Dorsolateral prefrontal cortex (tissue), 122 donors: ENCODE measurements at places on chromosomes 2 and 18. TPM values are rescaled to one million over a fixed set of nuclear protein-coding genes. Genes with fewer than 3 reads are reported as not detected.

- DNase-seq = no peak
Observed at GRCh38 chr2:18824325-18824790, 235.0 kb upstream of the NT5C1B start.

The OSBPL6 gene
- total RNA-seq = 38.5 TPM

DNA sequence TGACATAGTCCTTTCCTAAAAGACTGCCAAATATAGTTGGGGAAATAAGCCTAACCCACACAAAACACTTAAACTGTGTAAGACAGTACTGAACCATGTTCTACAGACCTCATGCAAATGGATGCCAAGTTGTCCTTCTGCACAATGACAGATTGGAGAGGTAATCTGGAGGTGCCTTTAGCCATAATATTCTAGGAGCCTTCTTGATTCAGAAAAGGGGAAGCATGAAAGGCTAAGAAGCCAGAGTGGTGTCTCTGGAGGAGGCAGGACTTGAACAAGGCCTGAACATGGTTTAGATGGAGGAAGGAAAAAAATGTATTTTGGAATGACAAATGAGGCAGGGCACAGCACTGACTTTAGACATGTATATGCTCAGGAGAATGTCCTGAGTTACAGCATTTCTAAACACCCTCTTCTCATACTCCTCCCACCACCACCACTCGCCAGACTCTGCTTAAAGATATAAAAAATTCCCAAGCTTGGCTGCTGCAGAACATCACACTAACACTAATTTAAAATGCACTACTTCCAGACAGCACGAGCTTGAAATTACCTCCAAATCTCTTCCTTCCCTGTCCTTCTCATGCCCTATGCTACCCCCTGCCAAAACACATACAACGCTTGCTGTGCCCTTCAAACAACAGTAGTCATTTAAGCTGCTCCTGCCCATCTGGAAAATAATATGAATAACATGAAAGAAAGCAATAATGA lies 110.4 kb downstream of the ANKRD44 start:
- no peak for DNase-seq

GRCh38 chr2:9329497-9329896 lies 93.8 kb downstream of the ITGB1BP1 start:
- DNase-seq = no peak

DNA sequence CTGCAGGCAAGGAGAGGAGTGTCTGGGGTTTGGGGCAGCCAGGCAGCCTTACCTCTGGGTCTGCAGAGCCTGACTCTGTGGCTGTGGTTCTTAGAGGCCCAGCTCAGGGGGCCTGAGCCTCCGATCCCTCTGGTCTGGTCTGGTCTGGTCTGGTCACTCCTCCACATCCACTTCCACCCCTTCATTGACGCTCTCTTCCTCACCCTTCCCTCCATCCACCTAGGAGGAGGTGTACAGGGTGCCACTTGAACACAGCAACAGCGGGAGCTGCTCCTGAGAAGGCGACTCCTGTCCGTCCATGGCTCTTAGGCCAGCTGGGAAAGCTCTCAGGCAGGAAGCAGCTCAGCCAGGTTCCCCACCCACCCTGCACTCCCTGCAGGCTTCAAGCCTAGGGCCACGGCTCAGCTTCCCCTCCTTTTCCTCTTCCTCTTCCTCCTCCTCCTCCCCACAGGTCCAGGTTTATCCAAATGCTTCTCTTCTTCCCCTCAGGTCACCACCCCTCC lies 16.9 kb downstream of the GPR55 start:
- no peak for DNase-seq

- DNase-seq = no peak
Observed at GRCh38 chr2:203240491-203240890, 1.7 kb downstream of the CYP20A1 start.

The TCF7L1 gene
- total RNA-seq = 2.9 TPM

DNA sequence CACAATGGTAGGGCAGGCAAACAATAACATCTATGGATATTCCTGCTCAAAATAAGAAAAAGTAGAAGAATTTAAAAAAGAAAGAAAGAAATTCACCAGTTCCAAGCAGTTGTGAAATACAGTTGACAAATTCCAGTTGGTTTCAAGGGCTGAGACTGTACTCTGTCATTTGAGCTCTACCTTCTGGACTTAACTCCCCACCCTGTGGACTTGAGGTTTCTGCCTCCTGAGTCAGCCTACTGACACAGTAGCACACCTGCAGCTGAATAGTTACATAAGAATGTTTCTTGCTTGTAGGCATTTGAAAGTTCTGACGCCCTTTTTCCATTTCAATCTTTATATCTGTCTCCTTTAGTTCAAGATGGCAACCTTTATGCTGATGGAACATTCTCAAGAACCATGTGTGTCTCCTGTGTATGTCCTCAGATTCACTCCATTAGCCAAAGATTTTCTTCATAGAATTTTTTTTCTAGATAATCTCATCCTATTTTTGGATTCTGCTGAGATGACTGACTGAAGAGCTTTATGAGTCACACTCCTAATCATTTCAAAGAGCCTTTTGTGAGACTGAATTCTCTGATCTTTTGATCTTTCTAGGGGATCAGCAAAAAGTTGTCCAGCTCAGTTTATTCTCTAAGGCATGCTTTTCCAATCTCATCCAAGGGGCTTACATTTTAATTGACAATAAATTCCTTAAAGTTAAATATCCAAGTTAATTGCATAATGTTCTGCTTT lies 19.1 kb downstream of the NETO1 start:
- no peak for DNase-seq

The TTR gene
- total RNA-seq = 6.8 TPM

The MTCL1 gene
- 46.7 TPM for total RNA-seq
